ENCODE measurements at places on chromosomes 16 and 17. TPM values are rescaled to one million over a fixed set of nuclear protein-coding genes. Genes with fewer than 3 reads are reported as not detected.

GRCh38 chr16:53966821-53967571, 263.0 kb downstream of the FTO start:
- H3K27me3 ChIP-seq, result no peaks in the 10 kb centered on the region
- no peak overlapping the region for H3K27ac ChIP-seq
- H3K4me3 ChIP-seq, result no peak overlapping the region
- DNase-seq, result no peak
- no peaks in the 10 kb centered on the region for H3K36me3 ChIP-seq

Gene EVPL
- total RNA-seq, result 0.16 TPM

DNA sequence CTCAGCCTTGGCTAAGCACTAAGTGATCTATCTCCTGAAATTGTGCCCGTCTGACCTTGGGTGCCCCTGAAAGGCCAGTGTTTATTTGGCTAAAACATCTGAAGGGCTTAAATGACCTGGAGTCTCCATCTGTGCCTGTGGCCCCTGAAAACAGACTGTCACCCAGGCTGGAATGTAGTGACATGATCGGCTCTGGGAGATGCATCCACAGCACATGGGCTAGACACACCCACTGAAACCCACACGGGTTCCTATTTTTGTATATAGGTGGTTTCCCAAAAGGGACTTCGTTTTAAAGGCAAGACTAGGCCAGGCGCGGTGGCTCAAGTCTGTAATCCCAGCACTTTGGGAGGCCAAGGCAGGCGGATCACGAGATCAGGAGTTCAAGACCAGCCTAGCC, 13.5 kb downstream of the CEP295NL start:
- no peaks in the 10 kb centered on the region for H3K4me1 ChIP-seq
- no peak overlapping the region for H3K27ac ChIP-seq
- no peak for DNase-seq
- H3K27me3 ChIP-seq, result no peaks in the 10 kb centered on the region
- H3K4me3 ChIP-seq, result no peak overlapping the region

DNA sequence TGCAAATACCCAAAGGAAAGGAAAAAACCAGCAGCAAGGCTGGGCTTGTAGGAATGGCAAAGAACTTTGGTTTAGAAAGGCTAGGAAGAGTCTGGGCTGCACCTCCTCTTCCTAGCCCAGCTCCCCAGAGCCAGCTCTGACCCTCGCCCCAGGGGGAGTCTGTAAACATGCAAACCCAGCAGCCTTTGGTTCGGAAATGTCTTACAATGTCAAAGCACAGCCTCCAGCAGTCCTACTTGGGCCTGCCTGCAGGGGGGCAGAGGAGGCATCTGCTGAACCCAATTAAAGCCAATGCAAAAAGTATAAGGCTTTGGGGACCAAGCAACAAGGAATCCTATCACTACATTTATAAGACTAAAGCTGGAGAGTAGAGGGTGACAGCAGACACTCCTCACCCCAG, 5.0 kb upstream of the FTSJ3 start:
- H3K36me3 ChIP-seq, result peaks cover 19% of the 10 kb centered on the region
- no peak for DNase-seq
- no peak overlapping the region for H3K27ac ChIP-seq
- H3K4me3 ChIP-seq, result no peak overlapping the region
- no peaks in the 10 kb centered on the region for H3K27me3 ChIP-seq

Gene ZFPM1
- 4.1 TPM for total RNA-seq

DNA sequence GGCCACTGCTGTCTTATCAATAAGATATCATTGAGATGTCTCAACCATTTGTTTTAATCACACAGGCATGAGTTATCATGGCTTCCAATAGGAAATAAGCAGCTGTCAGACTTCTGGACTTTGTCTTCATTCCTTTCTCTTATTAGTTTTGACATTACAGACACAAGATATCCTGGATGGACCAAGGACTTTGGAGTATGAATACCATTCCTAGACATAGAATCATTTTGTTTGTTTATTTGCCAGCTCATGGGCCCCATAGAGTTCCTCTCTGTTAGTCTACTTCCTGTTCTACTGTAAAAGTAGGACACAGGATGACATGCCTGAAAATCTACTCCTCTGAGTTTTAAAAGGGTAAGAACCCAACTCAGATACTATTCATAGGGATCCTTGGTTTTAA, 77.7 kb upstream of the KCNJ16 start:
- no peaks in the 10 kb centered on the region for H3K4me1 ChIP-seq
- DNase-seq, result no peak
- no peaks in the 10 kb centered on the region for H3K27me3 ChIP-seq

- no peak for DNase-seq
- peaks cover 3% of the 10 kb centered on the region for H3K27me3 ChIP-seq
- H3K27ac ChIP-seq, result no peak overlapping the region
- no peaks in the 10 kb centered on the region for H3K36me3 ChIP-seq
- no peaks in the 10 kb centered on the region for H3K4me1 ChIP-seq
Observed at GRCh38 chr17:74271281-74271680, 2.8 kb upstream of the DNAI2 start.

DNA sequence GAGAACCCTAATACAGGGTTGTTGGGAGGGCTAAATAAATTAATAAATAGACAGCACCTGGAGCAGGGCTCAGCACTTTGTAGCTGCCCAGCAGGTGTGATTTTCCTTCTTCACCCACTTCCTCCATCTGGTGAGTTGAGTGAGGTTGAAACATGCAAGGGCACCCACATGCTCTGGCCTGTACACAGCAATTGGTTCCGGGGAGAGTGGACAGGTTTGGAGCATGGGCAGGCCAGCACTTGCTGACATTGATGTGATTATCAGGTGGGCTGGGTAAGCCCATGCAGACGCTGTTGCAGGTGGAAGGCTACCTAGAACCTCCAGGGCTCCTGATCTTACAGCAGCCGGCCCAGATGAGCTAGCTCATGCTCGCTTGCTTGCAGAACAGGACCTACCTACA, 1.3 kb upstream of the MRTFB start:
- no peaks in the 10 kb centered on the region for H3K4me1 ChIP-seq
- DNase-seq, result no peak
- H3K4me3 ChIP-seq, result no peak overlapping the region

DNA sequence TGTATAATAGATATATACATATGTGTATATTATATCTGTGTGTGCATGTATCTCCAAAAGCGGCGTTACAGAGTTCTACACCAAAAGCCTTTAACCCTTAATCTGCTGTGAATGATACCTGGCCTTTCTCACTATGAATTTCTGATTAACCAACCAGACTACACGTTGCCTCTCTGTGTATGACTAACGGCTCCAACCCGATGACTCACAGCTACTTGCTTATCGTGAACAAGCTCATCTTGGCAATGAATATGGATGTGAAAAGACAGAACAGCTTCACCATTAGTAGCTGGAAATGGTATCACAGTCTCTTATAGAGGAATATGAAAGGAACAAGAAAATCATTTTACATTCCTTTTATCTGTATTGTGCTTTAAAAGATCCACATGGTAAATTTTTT, 23.8 kb upstream of the ARHGAP44 start:
- no peaks in the 10 kb centered on the region for H3K27me3 ChIP-seq
- H3K4me3 ChIP-seq, result no peak overlapping the region
- H3K27ac ChIP-seq, result no peak overlapping the region
- peak; percentile 57 for DNase-seq
- H3K4me1 ChIP-seq, result no peaks in the 10 kb centered on the region
